ENCODE measurements at places on chromosomes 2 and 18. TPM values are rescaled to one million over a fixed set of nuclear protein-coding genes. Genes with fewer than 3 reads are reported as not detected.
A peak's percentile ranks its signal among the peaks of the same experiment; 100 is the strongest.

DNA sequence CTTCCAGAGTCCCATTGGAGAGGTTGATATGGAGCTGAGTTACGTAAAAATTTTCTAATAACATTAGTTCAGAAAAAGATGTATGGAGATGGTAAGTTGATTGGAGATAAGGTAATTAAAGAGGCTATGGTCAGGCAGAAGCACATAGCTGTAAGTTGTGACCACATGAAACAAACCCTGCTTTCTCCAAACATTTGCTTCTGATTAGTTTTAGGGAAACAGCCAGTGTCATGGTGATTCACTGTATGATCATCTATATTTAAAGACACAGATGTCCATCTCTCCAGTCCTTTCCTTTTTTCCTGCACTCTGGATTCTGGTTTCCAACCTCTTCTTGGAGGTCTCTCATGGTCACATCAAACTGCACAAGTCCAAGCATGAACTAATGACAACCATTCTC lies 1550.8 kb upstream of the PIK3C3 start:
- no peak for DNase-seq
- no peaks in the 10 kb centered on the region for H3K4me1 ChIP-seq
- no peak overlapping the region for H3K27ac ChIP-seq
- no peaks in the 10 kb centered on the region for H3K27me3 ChIP-seq

AKAIN1 gene
- not detected for total RNA-seq

DNA sequence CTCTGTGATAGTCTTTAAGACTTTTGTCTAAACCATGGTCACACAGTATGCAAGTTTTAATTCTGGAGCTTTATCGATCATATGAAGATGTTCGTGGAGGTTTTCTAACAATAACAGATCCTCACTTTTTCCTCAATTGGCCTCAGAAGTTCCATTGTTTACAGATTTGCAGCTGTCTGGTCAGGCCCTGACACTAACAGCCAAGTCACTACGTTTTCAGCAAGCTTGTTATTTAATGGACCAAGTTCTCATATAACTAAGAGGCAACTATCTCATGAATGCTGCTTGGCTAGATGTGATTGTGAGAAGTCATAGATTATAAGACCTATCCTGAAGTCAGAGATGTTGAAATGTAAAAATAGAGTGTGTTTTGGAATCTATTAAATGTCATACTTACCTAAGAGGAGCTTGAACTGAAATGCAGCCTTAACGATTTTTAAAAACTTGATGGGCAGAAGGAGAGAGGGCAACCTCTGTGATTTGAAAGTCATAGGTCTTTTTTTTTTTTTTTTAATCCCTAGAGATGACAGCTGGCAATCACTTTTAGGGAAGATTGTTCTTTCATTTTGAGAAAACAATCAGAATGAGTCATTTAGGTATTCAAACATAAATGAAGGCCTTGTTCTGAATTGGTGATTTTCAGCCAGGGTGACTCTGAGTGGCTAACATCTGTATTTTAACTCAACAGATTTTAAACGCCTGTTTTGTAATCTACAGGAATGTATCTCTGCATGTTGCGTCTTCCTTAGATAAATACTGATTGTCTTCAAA lies 48.4 kb upstream of the NEMP2 start:
- H3K4me3 ChIP-seq = no peak overlapping the region
- no peak overlapping the region for H3K27ac ChIP-seq
- DNase-seq = no peak
- peaks cover 13% of the 10 kb centered on the region for H3K4me1 ChIP-seq
- H3K36me3 ChIP-seq = peaks cover 4% of the 10 kb centered on the region

GRCh38 chr2:96702098-96702785 lies 37.6 kb downstream of the LMAN2L start:
- H3K27me3 ChIP-seq = no peaks in the 10 kb centered on the region
- no peak overlapping the region for H3K27ac ChIP-seq
- DNase-seq = no peak
- H3K36me3 ChIP-seq = no peaks in the 10 kb centered on the region
- no peak overlapping the region for H3K4me3 ChIP-seq

MBD5 gene
- 56.1 TPM for total RNA-seq

DNA sequence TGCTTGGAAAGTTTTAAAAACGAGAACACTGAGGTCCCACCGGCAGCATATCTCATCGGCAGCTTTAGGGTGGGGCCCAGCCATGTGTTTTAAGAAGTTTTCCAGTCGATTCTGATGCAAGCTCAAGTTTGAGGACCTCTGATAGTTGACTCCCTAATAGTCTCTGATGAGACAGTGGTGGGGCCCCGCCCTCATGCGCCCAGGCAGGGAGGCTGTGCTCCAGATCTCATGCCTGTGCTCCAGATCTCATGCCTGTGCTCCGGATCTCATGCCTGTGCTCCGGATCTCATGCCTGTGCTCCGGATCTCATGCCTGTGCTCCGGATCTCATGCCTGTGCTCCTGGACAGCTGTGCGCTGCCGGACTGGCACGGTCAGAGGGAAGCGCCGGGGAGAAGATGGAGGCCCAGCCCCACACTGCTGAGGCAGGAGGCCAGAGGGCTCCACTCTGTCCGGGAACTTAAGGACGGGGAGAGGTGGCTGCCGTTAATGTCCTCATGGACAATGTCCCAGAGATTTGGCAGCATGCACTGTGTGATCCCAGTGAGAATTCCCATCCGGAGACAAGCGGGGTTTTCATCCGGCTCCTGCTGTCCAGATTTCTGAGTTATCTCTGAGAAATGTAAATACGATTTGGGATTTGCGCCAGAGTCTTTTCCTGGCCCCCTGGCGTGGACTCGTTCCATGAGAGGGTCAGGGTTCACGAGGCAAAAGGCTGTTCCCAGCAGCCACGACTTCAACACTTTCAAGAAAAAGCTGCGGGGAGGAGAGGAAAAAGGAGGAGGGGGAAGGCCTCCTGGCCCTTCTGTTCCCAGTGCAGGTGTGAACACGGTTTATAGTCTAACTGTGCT lies 9.4 kb upstream of the COLEC11 start:
- peaks cover under 1% of the 10 kb centered on the region for H3K4me1 ChIP-seq
- DNase-seq = no peak
- H3K4me3 ChIP-seq = no peak overlapping the region

- H3K4me3 ChIP-seq = peak overlapping the region; percentile 97
- H3K27ac ChIP-seq = peak overlapping the region; percentile 43
- peaks cover 24% of the 10 kb centered on the region for H3K4me1 ChIP-seq
Observed at GRCh38 chr2:105039559-105039958, 1.7 kb downstream of the MRPS9 start.

GRCh38 chr2:69244882-69245281 lies 142.1 kb downstream of the GFPT1 start:
- H3K27me3 ChIP-seq = peaks cover 52% of the 10 kb centered on the region
- H3K27ac ChIP-seq = no peak overlapping the region
- H3K36me3 ChIP-seq = no peaks in the 10 kb centered on the region

POLR1B gene
- 15.2 TPM for total RNA-seq

DNA sequence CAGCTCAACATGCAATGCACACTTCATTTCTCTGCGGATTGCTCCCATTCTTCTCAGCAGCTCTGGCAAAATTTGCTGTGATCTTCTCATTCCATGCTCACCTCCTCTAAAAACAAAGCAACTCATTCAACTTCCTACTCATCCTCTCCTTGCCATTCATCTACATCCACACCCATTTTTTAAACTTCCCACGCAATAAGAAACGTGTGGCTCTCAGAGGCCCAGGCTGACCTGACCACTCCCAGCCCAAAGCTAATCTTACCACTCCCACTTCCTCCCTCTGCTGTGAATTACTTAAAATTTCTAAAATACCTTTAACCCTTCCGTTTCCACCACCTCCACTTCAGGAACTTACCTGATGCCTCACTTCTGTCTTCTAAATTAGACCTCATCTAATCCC lies 15.2 kb downstream of the ABCB11 start:
- H3K36me3 ChIP-seq = no peaks in the 10 kb centered on the region
- no peak overlapping the region for H3K27ac ChIP-seq
- H3K4me1 ChIP-seq = no peaks in the 10 kb centered on the region
- DNase-seq = no peak
- H3K4me3 ChIP-seq = no peak overlapping the region
- no peaks in the 10 kb centered on the region for H3K27me3 ChIP-seq

- no peak overlapping the region for H3K27ac ChIP-seq
- no peaks in the 10 kb centered on the region for H3K36me3 ChIP-seq
- H3K27me3 ChIP-seq = no peaks in the 10 kb centered on the region
- no peak for DNase-seq
- H3K4me1 ChIP-seq = peaks cover 10% of the 10 kb centered on the region
Observed at GRCh38 chr2:69992310-69993047, 31.0 kb upstream of the ASPRV1 start.

GRCh38 chr2:162965191-162965590 lies 126.6 kb upstream of the KCNH7 start:
- H3K4me1 ChIP-seq = no peaks in the 10 kb centered on the region
- H3K4me3 ChIP-seq = no peak overlapping the region
- H3K27ac ChIP-seq = no peak overlapping the region
- H3K36me3 ChIP-seq = no peaks in the 10 kb centered on the region
- no peak for DNase-seq
